ENCODE measurements at places on chromosomes 5 and 9.

DNA sequence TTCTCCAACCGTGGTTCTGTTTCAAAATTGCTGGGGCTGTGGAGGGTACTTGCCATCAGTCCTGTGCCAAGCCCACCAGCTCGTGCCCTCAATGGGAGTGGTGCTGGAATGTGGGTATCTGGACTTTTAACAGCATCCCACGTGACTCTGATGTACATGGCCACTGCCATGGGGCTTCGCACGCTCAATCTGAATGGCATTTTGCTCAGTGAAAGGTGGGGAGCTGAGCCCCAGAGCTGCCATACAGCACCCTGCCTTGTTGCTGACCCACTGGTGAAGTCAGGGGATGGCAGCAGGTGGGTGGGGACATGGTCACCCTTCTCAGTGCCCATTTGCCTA, 16.6 kb upstream of the SYNPO start:
- DNase-seq = no peak

GRCh38 chr5:28493456-28493855, 1455.1 kb upstream of the CDH9 start:
- DNase-seq = no peak

DNA sequence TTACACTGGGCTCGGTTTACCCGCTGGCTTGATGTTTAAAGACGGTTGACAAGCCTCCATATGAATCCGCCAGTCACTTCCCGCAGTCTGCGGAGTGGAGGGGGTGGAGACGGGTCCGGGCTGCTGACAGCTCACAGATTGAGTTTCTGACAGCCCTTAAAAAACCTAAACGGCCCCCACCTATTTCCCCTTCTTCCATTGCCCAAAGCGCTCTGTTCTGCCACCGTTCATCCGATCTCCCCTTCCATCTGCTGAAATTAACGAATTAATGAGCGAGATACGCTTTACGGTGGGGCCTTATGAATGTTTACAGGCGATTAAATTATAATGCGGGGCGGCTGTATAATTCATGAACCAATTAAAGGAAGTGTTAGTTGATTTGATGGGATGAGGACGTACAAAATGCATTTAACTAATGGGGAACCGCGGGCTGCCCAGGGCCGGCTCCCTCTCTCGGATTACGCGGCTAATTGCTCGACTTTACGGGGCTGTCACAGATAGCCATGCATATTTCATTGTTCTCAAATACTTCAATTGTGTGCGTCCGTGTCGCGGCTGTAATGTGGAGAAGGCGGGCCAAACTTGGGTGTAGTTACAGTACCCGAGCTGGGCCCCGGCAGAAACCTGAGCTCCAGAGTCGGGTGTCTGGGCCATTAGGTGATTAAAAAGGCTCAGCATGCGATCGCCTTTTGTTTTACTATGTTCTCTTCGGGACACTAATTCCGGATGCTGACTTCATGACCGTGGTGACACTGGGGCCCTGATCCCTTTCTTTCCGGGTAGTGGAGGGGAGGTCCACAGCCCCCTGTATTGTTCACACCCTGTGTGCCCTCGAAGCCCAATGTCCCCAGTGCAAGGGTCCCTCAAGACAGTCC, 74.9 kb downstream of the GTF3C4 start:
- DNase-seq = no peak

DNA sequence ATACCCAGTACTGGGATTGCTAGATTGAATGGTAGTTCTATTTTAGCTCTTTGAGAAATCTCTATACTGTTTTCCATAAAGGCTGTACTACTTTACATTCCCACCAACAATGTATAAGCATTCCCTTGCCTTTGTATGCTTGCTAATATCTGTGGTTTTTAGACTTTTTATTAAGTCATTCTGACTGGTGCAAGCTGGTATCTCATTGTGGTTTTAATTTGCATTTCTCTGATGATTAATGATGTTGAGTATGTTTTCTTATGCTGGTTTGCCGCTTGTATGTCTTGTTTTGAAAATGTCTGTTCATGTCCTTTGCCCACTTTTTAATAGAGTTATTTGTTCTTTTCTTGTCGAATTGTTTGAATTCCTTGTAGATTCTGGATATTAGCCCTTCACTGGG, 512.7 kb upstream of the PAPPA start:
- DNase-seq = no peak

DNA sequence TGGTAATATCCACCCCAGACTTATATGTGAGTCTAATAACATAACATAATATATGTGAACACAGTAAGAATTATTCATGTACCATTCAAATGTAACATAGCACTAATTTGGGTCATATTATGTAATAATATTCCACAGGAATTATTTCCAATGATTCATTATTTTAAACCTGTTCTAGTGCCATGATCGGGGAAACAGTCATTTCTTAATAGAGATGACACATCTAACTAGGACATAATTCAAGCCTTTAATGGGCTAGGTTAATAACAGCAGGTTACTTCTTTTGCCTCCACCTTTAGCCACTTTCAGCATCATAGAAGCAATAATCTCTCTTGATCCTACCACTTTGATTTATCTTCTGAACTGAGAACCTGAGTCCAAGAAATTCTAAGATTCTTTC, 12.3 kb downstream of the SPINK9 start:
- DNase-seq = no peak

DNA sequence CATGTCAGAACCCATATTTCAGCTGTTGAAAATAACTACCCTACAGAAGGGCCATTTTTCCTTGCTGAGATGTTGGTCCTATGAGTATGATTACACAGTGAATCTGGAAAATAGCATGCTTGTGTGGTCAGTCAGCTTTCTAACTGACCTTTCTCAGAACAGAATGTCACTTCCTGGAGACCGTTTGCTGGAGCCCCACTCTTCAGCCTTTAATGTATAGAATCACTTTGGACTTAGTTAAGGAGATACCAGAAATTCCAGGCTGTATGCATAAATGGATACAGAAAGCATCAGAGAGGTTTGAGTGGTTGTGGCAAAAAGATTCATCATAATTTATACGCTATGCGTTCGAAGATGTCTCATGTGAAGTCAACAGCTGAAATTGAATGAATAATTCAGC, 488.1 kb downstream of the EBF1 start:
- no peak for DNase-seq

DNA sequence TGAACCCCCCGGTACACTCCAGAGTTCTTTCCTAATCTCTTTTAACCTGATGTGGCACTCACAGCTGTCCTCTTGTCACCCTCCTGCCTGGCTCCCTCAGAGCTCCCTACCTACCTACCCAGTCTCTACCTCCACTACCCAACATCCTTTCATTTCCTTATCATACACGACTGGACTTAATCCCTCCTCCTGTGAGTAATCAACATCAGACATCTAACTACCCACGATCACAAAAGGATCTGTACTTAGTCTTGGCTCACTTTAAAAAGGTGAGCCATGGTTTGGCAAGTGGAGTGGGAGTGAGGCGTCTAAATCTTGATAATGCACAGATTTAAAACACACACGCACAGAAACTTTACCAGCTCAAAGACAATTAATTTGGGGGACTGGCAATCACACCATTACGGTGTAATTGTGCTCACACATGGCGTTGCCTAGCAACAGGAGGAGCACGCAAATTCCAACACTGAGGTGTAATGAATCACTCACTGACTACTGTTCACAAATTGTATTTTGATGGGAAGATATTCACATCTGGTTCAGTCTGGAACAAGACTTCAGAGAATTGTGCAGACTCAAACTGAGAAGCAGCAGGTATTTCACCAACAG, 235.9 kb downstream of the EPB41L4A start:
- DNase-seq = no peak

GRCh38 chr5:149464796-149465489, 85.9 kb upstream of the IL17B start:
- no peak for DNase-seq

DNA sequence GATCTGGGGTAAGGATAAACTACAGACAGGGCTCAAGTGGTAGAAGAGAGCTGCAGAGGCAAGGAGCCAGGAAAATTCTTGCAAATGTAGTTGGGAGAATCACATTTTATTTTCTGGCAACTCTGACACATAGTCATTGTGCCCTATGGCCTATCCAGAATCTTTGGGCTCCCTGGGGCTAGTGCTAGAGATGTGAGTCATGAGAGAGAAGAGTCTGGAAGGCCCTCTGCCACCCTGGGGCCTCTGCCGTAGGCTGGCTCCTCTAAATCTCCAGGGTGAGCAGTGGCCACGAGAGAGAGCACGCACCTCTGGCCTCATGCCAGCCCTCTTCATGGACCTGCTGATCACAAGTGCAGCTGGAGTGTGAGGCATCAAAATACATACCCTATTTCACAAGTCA, 74.3 kb upstream of the SSBP2 start:
- DNase-seq = no peak

DNA sequence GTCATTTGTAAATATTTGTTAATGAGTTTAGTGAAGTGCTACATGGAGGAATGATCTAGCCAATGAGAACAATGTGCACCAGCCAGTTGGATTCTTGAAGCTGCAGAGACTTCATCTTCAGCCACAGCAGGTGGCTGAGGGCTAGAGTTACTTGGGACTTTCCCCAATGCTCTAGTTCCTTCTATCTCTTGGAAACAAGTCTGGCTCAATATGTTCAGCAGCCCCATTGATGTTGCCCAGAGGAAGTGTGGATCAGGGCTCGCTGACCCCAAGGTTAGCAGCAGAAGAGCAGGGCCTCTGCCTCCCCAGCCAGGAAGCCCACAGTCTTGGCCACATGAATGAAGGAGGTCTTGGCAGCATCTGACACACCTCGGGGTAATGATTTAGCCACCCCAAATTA, 117.5 kb downstream of the SLC1A3 start:
- no peak for DNase-seq

- DNase-seq = no peak
These were observed 3.6 kb downstream of the NFIB start for GRCh38 chr9:14310311-14310710.

DNA sequence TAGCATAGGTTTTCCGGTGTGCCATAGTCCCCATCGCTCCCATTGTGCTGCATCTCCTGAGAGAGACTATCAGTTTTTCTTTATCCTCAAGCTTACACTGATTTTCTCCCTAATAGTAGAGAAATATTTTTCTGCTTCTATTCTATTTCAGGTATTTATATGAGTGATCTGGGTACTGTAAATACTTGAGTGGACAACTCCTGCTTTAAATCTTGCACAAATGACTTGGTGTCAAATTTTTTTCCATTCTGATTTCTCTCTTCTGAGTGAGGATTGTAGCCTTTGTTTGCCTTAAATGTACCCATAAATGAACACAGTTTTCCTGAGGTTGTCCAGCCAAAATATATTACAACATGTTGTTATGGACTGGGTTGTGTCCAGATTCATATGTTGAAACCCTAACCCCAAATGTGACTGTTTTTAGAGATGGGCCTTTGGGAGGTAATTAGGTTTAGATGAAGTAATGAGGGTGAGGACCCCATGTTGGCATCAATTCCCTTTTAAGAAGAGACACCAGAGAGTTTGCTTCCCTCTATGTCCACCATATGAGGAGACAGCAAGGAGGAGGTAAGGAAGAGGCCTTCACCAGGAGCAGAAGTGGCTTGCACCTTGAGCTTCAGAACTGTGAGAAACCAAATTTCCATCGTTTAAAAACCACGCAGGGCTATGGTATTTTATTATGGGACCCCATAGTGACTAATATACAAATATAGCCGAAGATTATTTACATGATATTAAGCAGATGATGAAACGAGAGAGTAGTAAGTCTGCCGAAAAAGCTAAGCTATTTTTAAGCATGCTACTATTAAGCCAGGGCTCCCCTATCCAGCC, 336.4 kb upstream of the MPDZ start:
- no peak for DNase-seq

DNA sequence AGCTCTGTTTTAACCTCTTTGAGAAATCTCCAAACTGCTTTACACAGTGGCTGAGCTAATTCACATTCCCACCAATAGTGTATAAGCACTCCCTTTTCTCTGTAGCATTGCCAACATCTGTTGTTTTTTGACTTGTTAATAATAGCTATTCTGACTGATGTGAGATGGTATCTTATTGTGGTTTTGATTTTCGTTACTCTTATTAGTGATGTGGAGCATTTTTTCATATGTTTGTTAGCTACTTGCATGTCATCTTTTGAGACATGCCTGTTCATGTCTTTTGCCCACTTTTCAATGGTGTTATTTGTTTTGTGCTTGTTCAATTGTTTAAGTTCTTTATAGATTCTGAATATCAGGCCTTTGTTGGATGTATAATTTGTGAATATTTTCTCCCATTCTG, 225.2 kb upstream of the TRPC7 start:
- no peak for DNase-seq

DNA sequence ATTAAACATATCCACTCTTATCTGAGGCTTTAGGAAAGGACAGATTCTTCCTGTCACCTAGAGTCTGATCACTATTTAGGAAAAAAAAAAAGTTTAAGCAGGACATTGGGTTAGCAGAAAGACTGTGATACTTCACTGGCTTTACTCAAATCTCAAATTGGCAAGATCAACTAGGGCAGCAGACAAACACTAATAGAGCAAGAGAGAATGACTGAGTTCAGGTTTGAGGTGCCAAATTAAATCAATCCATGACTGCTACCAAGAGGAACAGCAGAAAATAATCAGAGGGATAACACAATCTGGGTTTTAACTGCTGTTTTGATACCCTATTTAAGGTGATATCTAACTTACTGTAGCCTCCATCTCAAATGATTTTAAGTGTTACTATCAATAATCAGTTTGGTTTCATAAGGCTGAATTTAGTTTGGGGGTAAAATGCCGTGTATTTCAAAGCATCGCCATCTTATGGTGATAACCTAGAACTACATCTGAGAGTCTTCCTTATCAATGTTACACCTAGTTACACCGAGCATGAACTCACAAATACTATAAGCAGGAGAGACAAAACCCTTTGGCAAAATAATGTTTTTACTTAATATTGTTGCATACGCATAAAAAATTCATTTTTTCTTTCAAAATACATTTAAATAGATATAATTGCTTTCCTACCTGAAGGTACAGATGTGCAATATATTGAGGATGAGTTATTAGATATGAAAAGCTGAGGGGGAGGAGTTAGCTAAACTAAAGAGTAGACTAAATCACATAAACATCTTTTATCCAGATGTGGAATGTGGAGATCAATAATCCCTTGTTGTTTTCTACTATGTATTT, 286.4 kb upstream of the CDH12 start:
- DNase-seq = no peak

- DNase-seq = no peak
These were observed 6.2 kb downstream of the GAPT start for GRCh38 chr5:58497386-58497785.

GRCh38 chr5:158559066-158559465, 540.6 kb downstream of the EBF1 start:
- no peak for DNase-seq

GRCh38 chr5:1338196-1338490, 6.8 kb downstream of the CLPTM1L start:
- DNase-seq = no peak

DNA sequence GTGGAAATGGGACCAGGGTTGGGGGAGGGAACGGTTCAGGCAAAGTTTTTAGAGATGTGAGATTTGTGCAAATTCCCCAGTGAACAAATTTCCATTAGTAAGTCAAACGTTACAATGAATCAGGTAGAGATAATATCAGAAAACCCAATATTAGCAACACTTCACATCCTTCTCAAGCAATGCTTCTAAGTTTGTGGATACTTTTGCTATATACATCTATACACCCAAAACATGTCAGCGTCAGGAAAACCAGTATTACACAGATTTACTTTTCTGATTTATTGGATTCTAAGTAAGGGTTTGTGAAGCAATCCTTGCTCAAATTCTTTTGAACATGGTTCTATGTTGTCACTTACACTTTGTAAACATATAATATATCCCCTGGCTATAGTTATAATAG, 6.5 kb downstream of the ALDH1A1 start:
- no peak for DNase-seq

- no peak for DNase-seq
These were observed 51.5 kb upstream of the IQGAP2 start for GRCh38 chr5:76351577-76351976.
